ENCODE measurements at places on chromosomes 2 and 18.

DNA sequence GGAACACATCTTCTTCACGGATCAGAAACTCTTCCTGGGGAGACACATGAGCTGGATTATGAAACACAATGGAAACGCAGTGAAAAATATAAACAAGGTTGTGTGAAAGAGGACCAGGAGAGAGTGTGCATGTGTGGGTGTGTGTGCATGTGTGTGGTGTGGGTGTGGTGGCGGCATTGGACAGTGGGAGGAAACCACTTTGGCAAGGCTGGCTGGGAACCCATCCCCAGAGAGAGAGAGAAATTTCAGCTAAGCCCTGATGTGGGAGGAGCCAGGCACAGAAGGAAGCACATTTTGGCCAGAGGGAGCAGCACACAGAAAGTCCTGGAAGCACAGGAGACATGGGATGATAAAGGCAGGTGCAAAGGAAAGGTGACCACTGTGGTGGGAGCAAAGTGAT, 147.6 kb upstream of the COPS8 start:
- no peak for DNase-seq

DNA sequence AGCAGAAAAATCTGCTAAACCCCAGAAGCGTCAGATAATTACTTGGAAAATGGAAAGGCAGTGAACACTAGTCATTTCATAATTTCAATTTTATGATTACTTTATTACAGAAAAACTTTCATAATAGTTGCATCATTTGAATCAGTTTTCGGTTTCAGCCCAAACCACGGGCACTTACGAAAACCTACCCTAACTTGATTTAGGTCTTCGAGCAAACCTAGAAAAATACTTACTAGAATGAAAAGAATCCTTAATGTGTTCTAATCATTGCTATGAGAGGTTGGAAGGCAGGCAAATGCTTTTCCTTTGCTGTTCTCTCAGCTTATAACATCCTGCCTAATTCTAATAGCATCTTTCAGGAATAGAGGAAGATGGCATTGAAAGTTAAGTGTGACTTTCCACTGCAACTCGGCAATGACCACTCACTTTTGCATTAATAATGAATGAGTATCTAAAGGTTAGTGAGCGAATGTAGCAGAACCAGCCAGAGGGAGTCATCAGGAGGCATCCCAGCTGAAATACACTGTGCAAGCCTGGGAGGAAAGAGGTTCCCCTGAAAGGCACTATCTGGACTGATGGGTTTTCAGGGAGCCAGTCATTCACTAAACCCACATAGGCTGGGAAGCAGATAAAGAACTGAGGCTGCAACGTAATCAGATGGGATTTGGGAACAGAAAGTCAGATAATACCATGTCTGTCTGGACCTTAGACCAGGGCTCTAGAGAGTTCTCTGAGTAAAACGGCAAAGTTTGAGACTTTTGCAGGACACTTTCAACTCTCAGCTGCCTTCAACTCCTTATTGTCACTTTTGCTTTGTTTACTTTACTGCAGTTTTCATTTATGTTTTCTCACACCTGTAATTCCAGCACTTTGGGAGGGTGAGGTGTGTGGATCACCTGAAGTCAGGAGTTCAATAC, 520.8 kb downstream of the RNF144A start:
- no peak for DNase-seq

- no peak for DNase-seq
These were observed 94.2 kb upstream of the STPG4 start for GRCh38 chr2:47249157-47249900.

DNA sequence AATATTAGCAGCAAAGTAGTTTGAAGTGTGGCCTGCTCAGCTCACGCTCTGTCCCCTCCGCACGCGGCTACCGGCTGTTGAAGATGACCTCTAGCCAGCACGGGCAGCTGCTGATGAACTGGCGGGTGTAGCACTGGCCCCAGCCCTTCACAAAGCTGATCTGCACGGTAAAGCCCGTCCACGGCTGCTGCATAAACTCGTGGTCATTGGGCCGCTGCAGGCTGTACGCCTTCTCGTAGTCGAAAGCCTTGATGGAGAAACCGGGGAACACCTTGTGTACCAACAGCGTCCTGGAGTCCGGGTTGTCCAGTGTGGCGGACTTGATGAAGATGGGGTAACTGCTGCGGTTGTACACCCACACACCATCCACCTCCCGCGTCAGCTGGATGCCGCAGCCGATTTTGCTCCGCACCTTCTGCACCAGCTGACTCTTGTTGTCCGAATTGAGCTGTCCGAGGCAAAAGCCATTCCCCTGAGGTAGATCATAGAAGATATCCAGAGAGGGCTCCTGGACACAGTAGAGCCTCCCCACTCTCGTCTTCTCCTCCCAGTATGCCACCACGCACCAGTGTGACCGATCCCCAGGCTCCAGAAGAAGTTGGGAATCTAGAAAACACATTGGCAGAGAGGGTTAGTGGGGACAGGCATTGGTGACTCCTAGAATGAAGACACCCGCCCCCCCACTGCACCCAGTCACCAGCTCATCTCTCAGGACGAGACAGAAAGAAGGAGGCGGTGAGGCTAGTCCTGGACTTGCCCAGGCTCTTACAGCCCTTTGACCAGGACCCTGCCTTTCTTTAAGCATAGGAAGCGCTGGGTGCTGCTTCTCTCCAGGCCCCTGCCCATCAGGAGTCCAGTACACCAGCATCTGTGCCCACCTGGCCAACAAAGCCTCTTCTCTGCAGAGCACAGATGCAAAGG, 29.2 kb downstream of the SMAD7 start:
- no peak for DNase-seq

DNA sequence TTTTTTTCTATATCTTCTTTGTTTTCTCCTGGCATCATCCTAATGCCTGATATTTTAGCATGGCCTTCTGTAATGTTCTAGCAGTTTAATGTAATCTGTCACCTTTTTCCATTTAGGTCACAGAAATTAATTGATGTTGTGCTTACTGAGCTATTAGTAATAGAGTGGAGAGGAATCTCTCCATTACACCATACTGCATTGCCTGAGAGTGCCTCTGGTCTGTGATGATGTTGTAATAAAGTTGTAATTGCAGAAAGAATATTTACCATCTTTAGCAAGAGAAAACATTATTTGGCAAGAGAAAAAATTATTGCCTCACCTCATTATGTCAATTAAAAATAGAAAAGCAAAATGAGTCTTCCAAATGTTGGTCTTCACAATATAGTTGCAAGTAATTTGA, 213.2 kb downstream of the KCNJ3 start:
- no peak for DNase-seq

DNA sequence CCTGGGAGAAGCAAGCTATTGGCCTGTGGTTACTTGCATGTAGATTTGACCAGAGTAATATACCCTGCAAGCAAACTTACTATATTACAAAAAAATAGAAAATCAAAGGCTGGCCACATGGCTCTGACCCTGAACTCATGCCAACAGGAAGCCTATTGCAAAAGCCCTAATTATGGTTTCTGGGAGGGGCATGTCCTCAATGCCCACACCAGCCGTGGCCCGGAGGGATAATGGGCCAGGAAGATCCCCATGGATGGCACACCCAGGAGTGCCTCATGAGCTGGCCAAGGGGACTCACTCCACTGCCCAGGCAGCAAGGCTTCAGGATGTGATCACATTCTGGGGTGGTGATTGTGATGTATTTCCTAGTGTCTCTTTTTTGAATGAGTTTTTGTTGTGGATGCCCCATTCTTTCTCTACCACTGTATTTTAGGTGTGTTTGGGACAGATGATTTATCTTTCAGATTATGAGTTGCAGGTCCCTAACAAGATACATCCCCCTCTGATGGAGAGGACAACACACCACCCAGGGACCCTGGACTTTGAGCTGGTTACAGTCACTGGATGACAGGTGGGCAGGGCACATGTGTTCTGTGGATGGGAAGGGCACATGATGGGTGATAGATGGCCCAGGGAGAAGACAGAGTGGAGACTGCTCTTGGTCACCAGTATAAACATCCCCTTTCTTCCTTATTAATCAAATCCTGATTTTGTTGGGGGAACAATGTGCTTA, 18.7 kb upstream of the TFCP2L1 start:
- DNase-seq = no peak

DNA sequence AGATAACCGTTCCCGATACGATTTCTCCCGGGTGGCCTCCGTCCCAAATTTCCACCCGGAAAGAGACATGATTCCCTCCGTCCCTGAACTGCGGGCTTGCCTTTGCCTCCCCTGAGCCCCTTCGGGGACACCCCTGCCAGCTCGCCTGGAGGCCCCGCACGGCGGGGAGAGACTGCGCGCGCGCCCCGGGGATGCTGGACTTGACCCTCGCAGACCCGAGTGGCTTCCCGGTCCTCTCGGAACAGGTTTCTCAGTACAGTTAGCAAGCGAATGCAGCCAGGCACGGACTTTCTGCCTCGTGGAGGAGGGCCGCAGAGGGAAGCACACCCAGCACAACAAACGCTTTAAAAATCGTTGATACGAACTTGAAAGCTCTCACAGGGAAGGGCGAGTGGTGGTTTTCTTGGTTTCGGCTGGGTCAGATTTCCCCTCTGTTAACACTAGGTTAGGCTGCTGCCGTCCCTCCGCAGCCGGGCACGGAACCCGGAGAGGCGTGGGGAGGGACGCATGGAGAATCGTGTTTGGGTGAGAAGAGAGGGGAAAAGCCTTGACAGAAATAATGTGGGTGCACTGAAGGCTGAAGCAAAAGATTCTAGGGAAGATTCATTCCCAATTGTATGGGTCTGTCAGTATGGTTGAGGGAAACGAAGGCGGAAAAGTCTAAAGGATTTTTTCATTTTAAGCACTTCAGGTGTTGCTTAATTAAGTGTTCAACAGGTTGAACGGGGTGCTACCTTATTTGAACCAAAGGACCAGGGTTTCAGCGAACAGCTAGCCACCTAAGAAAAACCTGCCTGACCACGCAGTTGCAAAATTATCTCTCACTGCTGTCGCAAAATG, 916 bp downstream of the TNFRSF11A start:
- no peak for DNase-seq

- DNase-seq = no peak
These were observed 77.5 kb downstream of the ACSL3 start for GRCh38 chr2:222938327-222938726.

- no peak for DNase-seq
These were observed 29.1 kb downstream of the CIB4 start for GRCh38 chr2:26612034-26612433.

DNA sequence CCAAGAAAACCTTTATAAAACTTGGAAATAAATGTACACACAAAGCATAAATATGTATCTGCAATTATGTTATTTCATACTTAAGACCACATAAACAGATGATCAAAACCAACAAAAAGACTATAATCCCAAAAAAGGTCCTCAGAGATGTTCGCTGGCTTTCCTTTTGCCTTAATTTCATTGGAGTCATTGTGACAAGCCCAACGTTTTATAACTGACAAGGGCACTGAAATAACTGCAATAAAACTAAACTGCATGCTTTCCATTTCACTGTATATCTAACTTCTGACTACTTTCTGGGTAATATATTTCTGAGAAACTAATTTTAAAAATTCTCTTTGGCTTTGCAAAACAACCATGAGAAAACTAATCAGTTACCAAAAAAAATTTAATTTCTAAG, 56.5 kb downstream of the REV1 start:
- DNase-seq = no peak

GRCh38 chr2:96158554-96158940, 13.3 kb upstream of the DUSP2 start:
- DNase-seq = no peak

DNA sequence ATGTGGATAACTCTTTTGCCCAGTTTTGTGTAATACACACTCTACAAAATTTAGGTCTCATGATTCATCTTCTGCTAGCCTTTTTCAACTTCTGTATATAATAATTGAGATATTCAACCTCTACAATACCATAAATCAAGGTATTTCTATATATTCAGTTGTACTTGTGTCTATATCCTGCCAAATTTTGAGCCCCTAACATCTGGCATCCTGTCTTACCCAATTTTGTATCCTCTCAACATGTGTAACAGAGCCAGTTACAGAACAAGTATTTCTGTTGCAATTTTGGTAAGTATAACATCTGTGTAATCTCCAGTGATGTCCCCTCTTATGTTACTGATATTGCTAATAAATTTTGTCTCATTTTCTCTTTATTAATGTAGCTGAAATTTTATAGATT, 145.8 kb downstream of the TRIB2 start:
- no peak for DNase-seq

DNA sequence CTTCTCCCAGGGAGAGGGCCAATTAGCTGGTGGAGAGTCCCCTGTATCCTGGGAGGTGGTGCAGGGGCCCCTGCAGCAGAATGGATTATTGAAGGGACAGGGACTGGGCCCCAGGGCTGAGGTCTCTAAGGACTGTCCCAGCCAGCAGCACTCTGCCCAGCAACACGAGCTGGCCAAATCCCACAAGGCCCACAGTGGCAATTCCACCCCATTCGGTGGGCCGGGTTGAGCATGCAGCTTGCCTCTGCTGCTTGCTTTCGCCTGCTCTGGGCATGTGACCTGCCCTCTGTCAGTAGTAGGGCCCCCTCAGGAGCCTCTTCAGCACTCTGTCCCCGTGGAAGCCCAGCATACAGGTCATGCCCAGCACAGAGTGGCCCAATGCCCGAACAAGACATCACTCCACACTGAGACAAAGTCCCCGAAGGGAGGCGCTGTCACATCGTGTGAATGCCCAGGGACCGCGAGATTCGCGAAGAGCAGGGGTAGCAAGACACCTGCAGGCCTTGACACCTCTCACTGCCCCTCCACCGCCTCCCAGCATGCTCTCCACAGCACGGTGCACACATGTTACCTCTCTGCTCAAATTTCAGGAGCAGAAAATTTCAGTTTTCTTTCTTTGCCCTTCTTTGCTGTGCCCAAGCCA, 65.4 kb downstream of the CRACDL start:
- DNase-seq = no peak

- no peak for DNase-seq
These were observed 227.5 kb downstream of the GULP1 start for GRCh38 chr2:188519136-188519535.

GRCh38 chr2:18644115-18644462, 54.7 kb upstream of the NT5C1B start:
- no peak for DNase-seq
